ENCODE measurements at places on chromosomes 4 and X.

GRCh38 chrX:13571136-13571535 is 1.7 kb downstream of the EGFL6 start:
- no peak for DNase-seq

DNA sequence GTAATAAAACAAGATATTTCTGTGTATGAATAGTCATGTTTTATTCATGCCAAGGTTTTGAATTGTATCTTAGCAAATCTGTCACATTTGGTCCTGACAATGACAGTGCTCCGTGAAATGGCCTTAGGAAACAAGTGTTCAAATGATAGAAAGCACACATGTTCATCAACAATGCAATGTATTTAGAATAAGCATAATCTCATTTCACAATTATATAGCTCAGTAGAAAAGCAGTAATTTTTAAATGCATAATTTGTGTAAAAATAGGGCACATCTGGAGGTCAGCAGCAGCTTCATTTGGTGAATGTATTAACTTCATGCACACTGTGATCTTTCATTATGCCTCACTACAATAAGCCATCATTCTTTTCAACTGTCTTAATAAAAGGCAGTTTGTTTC is 380.4 kb downstream of the GPM6A start:
- no peak for DNase-seq

DNA sequence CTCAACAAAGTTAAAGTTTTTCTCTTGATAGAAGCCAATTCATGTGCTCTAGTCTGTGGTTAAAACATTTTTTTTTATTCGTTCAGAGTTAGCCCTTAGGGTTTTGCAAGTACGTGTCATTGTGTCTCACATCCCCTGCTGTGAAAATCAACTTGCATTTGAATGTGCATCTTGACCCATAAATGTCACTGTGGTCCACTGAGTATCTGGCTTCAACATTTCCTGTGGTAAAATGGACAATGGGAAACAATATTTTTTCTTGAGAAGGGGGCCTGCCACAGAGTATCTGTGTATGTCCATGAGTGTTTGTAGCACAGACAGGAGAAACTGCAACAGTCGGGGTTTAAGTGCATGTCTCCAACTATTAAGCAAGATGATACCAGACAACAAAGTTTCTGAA is 554.8 kb upstream of the TENM3 start:
- DNase-seq, result no peak

GRCh38 chr4:113559947-113560346 is 201.6 kb downstream of the CAMK2D start:
- DNase-seq, result no peak

- no peak for DNase-seq
These were observed 6.4 kb downstream of the HSPA4L start for GRCh38 chr4:127788517-127788916.

GRCh38 chr4:4762909-4763821 is 96.3 kb upstream of the MSX1 start:
- peak; percentile 72 for DNase-seq

- DNase-seq, result no peak
These were observed 36.7 kb upstream of the FBXW7 start for GRCh38 chr4:152572417-152573086.

DNA sequence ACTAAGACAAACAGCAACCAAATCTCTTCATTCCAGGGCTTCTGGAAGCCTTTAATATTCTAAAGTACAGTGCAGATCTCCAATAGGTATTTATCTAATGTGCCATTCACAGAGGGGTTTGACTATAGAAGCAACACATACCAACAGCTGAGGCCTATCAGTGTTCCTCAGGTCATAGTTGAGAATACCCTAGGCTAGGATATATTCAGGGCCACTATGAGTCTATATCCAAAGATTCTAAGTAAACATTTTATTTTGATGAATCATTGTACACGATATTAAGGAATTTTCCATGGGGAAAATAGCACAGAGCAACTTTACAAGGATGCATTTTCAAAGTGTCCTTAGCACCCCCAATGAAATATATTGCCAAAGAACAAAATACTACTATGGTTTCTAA is 9.7 kb downstream of the SMIM10 start:
- no peak for DNase-seq

DNA sequence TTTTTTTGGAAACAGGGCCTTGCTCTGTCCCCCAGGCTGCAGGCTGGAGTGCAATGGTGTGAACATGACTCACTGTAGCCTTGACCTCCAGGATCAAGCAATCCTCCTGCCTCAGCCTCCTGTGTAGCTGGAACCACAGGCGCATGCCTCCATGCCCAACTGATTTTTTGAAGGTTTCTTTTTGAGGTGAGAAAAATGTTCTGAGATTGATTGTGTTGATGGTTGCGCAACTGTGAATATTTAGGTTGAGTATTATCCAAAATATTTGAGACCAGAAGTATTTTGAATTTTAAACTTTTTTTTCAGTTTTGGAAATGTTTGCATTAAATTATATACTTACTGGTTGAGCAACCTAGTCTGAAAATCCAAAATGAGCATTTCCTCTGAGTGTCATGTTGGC is 2.6 kb upstream of the CCNI start:
- DNase-seq, result no peak

DNA sequence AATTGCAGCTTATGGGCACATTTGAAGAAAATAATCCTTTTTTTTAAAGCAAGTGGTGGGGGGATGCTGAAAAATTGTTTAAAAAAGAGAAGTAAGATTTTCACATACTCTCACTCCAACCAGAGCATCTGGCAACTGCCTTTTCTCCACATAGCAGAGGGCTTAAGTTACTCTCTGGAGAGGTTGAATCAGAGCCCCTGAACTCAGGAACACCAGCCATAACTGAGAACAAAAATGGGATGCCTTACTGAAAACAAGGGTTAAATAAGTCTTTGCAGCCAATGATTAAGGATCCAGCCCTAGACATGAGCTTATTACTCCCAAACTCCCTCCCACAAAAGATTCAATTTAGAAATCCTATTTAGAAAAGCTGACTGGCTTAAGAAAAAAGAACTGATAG is 27.5 kb downstream of the CASK start:
- no peak for DNase-seq

GRCh38 chrX:10198254-10198653 is 41.5 kb downstream of the CLCN4 start:
- DNase-seq, result no peak

GRCh38 chrX:43514820-43515219 is 141.3 kb upstream of the MAOA start:
- DNase-seq, result no peak

- no peak for DNase-seq
These were observed 32.4 kb downstream of the CASP3 start for GRCh38 chr4:184616633-184617551.

Measured in activated effector memory CD4-positive, alpha-beta T cell treated with anti-CD3 and anti-CD28 coated beads, Interleukin-2, amount 50 U/mL, for 16 hours (primary cell).